ENCODE measurements at places on chromosomes 11 and 22. TPM values are rescaled to one million over a fixed set of nuclear protein-coding genes. Genes with fewer than 3 reads are reported as not detected.

CRYAB gene
- 35.5 TPM for total RNA-seq

DNA sequence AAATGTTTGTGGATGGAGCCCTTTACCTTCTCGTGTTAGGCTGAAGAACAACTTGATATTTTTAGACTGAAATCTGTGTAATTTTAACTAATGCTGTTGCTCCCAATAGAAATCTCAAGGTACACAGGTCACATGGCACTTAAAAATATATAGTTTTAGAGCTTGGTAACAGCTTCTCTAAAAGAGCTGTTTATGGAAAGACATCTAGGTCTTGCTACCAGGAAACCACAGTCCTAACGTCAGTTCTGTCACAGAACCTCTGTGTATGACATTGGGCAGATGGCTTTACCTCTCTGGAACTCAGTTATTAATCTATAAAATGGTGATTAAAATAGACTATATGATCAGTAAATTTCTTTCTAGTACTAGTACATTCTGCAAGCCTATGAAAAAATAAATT is 35.4 kb downstream of the PAK1 start:
- no peaks in the 10 kb centered on the region for H3K4me1 ChIP-seq
- peaks cover 41% of the 10 kb centered on the region for H3K27me3 ChIP-seq
- no peak for DNase-seq
- H3K27ac ChIP-seq = no peak overlapping the region
- H3K36me3 ChIP-seq = no peaks in the 10 kb centered on the region

P2RY2 gene
- not detected for total RNA-seq

SPCS2 gene
- 155 TPM for total RNA-seq

DNA sequence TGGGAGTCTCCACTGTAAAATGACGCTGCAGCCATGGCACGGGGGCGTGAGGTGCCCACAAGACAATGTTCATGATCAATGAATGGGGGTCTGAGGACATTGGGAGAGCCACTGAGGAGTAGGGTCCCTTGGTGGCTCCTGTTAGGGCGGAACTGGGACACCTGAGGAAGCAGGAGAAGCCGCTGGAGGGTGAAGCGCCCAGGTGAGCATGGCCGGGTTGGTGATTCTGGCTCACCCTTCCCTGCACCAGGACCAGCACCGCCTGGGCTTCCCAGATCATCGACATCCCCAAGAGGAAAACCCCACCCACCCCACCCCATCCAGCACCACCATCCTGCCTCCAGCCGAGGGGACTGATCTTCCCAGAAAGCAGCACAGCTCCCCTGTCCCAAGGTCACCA is 30.6 kb downstream of the SHANK2 start:
- H3K27me3 ChIP-seq = peaks cover 4% of the 10 kb centered on the region
- no peaks in the 10 kb centered on the region for H3K4me1 ChIP-seq
- peaks cover 1% of the 10 kb centered on the region for H3K36me3 ChIP-seq
- no peak for DNase-seq
- no peak overlapping the region for H3K4me3 ChIP-seq
- no peak overlapping the region for H3K27ac ChIP-seq
